NCI-H82 (cell line): ENCODE measurements at places on chromosomes 13 and 19.

GRCh38 chr13:109271061-109271460 is 515.3 kb downstream of the IRS2 start:
- DNase-seq, result no peak

GRCh38 chr19:38676023-38676877 is 28.8 kb downstream of the ACTN4 start:
- no peak for DNase-seq

GRCh38 chr19:19591133-19591825 is 27.2 kb downstream of the PBX4 start:
- no peak for DNase-seq

DNA sequence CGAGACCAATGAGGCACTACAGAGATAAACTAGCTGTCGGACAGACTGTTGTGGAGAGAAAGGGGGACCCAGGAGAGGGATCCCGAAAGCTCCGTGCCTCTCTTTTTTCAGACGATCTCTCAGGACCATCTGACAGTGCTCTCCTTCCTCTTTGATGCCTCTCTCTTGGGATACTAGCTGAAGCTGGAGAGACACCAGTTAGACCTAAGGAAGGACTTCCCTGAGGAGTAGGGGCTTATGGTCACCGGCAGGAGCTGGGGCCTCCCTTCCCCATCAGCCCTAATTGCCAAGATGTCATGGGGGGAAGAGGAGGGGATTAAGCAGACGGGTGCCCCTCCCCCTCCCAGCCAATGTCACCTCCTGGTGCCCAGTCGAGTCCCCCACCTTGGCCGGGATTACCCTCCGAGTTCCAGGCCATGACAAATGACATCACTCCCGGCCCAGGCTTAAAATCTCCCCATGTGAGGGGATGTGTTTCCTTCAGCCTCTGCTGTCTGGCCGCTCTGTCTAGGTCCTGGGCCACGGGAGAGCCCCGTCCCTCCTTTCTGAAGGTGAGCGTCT is at the start of gene CRX:
Gene CRX (plus strand): TSS at position 478 of the 561 bp plus-strand sequence. CDS start 12,507 bp downstream, outside the sequence.
- DNase-seq, result peak; percentile 98

GRCh38 chr13:59447846-59448620 is 715.7 kb downstream of the DIAPH3 start:
- DNase-seq, result no peak

- DNase-seq, result no peak
These were observed 19.2 kb downstream of the NAXD start for GRCh38 chr13:110634558-110634957.

DNA sequence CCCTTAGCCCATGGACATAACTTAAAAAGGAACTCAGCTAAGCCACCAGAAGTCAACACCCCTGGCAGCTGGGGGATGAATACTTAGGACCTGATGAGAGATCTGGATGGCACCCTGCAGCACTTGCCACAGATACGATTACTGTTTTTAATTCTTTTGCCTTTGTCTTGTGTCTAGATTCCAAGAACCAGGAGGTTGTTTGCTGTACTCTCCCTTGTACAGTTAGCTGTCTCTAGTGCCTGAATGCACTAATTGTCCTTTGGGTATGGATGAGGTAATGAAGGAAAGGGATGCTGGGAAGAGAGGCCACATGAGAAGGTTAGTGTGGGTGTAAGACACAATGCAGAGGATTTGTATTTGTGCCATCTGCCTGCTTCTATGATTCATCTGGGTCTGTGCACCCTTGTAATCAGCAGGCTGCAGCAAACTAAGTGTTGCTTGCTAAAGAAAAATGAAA is 385.8 kb downstream of the KCNRG start:
- DNase-seq, result peak; percentile 74

GRCh38 chr19:33794683-33795369 is 1.8 kb upstream of the KCTD15 start:
- no peak for DNase-seq

DNA sequence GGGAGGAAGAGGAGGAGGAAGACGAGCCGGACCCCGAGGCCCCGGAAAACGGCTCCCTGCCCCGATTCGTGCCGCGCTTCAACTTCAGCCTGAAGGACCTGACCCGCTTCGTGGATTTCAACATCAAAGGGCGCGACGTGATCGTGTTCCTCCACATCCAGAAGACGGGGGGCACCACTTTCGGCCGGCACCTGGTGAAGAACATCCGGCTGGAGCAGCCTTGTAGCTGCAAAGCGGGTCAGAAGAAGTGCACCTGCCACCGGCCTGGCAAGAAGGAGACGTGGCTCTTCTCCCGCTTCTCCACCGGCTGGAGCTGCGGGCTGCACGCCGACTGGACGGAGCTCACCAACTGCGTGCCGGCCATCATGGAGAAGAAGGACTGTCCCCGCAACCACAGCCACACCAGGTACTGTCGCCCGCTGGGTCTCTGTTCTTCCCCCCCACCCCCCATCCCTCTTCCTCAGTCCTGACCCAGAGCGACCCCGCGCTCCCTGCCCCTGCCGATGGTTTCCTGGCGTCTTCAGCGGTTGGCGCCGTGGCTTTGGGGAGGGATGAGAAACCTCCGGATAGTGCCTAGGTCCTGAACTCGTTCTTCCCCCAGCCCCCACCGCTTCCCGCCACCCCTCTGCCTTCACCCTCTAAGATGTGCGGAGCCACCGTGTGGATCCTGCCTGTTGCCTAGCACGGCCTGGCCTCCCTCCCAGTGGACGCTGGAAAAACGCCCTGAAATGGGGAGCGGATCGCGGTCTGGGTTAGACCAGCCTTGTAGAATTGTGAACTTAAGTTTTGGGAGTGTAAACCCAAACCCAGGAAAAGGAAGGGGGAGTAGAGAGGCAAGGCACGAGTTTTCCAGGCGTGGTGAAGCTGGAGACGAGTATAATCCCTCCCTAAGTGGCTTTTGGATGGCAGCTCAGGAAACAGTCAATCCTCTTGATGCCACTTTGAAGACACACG is 1.5 kb downstream of the HS6ST3 start:
- DNase-seq, result peak; percentile 88

- DNase-seq, result peak; percentile 62
These were observed 175.0 kb downstream of the URI1 start for GRCh38 chr19:30116984-30117555.

DNA sequence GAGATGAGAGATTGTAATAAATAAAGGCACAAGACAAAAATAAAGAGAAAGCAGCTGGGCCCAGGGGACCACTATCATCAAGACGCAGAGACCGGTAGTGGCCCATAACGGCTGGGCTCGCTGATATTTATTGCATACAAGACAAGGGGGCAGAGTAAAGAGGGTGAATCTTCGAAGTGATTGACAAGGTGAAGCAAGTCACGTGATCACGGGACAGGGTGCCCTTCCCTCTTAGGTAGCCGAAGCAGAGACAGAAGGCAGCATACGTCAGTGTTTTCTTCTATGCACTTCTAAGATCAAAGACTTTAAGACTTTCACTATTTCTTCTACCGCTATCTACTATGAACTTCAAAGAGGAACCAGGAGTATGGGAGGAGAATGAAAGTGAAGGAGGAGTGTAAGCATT is 4.6 kb upstream of the PRKCG start:
- DNase-seq, result no peak

DNA sequence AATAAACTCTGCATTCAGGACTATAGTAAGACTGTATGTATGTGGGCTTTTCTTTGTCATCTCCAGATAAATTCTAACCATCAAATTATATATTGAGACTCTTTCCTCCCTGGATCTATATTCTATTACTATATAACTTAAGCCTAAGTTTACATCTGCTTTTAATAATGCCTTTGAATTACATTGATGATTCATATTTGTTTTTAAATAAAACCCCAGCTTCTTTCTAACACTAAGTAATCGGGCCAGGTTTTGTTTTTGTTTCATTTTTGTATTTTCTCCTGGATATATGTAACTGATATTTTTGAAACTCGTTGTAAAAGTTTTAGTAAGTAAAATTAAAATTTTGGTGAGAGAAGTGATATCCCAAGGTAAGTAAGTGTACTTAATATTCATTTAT is 1599.1 kb downstream of the PCDH9 start:
- no peak for DNase-seq

DNA sequence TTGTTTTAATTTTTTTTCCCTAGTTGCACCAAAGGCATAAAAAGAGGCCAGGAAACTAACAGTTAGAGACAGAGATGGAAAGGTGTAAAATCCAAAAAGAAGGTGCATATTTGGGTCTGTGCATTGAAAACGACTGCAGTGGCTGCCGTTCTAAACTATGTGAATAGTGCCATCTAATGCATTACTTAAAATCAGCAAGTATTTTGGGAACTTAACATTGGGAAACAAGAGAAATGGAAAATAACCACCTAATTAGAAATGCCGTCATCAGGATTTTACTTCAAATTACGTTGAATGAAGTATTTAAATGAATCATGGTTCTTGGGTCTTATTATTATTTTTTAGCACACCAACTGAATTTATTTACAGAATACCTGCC is 189.5 kb upstream of the MIR17HG start:
- DNase-seq, result peak; percentile 25

DNA sequence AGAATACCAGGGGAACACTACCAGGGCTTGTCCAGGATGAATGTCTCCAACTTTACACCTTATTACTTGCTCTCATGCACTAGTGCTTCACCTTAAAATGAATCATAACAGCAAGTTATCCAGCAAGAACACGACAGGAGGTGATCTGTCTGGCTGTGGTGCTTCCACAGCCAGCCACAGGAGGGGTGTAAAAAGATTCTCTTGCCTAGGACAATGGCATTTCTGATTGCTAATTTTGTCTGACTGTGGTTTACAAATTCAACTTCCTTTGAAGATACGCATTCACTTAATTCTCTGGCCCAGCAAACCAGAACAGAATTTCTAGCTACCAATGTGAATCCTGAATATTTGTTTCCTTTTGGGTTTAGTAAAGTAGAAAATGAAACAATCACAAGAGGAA is 23.1 kb upstream of the COG3 start:
- no peak for DNase-seq

DNA sequence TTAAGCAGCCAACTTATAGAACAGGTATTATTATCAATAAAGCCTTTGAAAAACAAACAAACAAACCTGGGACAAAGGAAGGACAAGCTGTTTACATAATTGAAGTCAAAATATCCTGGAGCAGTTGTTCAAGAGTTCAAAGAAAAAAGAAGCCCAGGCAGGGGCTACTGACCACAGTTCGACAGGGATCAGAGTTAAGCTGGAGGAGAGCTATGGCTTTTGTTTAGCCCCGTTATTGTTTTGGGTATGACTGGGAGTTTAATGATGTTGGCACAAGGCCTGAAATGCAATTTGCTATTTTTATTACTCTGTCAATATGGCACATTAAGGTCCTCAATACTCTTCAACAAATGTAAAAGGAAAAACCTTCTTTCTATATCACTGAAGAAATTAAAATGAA is 624.4 kb upstream of the KLHL1 start:
- no peak for DNase-seq

- no peak for DNase-seq
These were observed 87.8 kb downstream of the CCNA1 start for GRCh38 chr13:36520111-36520510.

DNA sequence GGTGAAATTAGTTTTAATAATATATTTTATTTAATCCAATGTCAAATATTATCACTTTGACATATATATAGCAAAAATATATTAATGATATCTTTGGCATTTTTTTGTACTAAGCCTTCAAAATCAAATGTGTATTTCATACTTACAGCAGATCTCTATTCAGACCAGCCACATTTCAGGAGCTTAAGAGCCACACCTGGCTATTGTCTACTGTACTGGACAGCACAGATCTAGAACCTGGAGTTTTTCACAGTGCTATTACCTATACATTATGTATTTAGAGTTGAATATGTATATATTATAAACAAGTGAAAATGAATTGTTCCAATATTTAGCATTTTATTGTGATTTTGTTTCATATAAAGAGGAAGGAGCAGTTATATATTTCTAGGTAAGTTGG is 486.3 kb downstream of the DIAPH3 start:
- DNase-seq, result no peak

DNA sequence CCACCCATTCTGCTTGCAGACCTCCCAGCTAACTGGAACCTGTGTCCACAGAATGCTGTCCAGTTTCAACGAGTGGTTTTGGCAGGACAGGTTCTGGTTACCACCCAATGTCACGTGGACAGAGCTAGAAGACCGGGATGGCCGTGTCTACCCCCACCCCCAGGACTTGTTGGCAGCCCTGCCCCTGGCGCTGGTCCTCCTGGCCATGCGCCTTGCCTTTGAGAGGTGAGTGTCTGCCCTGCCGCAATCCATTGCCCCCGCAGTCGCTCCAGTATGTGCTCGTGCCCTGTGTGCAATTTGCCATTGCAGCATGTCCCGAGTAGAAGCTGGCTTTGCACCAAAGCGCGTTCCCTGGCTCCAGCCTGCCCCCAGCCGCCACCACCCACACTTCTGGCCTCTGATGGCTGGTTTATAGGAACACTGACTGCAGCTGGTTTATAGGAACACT is 41.9 kb downstream of the CERS4 start:
- no peak for DNase-seq

DNA sequence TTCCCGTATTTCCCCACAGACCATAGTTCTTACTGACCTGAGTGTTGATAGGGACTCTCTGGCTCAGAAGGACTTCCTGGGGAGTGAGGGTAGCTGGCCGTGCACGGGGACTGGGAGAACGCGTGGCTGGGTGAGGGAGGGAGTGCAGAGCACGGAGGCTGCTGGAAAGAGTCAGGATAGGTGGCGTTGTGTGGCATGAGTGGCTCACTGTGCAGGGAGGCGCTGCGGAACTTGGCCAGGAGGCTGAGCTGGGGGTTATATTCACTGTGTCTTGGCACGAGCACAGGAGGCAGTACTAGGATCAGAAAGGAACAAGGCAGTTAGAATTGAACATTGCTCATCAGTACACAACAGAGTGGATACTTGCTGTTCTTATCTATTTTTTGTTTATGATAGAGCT is 47.4 kb downstream of the SMAD9 start:
- no peak for DNase-seq

- DNase-seq, result no peak
These were observed 105.7 kb upstream of the KL start for GRCh38 chr13:32910530-32910929.

- DNase-seq, result no peak
These were observed 902.2 kb downstream of the GPC5 start for GRCh38 chr13:92300651-92301050.

GRCh38 chr13:76837801-76838200 is 48.4 kb downstream of the KCTD12 start:
- no peak for DNase-seq

DNA sequence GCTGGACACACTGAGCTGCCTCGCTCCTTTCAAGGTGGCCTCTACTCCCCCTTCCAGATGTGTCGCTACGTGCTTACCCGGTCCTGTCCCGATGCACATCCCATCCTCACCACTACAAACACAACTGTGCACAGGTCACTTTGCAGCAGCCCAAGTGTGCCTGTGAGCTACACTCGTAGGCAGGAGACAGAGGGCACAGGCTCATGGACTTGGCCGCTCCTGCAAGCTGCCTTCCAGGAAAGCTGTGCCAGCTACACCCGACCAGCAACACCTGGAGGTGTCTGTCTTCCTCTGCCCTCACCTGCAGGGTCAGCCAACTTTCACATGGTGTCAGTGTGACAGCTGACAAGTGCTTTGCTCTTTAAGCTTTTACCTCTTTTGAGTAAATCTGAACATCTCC is 15.4 kb downstream of the CARS2 start:
- DNase-seq, result no peak
